ENCODE measurements at places on chromosomes 5 and 9.

DNA sequence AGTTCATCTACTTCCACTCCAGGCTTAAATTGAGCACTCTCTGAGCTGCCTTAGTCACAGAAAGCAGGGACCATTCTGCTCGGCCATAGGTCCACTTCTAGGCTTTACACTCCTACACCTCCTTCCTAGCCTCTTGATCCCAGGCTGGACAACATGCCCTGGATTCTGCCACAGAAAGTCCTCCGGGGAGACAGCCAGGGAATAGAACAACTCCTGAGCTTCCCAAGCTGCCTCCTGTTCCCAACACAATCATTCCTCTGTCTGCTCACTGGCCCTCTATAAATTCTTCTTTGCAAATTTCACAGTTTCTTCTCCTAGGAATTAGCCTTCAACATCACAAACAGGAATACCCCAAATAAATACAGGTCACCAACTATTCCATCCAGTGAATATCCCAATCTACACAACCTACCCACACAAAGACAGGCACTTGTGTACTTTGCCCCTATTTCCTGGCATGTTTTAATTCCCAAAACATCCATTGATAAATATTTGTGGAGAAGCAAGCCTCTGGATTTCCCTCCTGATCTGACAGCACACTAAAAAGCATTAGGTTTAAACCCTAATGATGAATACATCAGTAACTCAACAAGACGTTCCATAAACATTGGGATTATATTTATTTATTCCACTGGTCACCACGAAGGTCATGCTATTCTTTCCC lies 125.5 kb downstream of the ENC1 start:
- DNase-seq = no peak

DNA sequence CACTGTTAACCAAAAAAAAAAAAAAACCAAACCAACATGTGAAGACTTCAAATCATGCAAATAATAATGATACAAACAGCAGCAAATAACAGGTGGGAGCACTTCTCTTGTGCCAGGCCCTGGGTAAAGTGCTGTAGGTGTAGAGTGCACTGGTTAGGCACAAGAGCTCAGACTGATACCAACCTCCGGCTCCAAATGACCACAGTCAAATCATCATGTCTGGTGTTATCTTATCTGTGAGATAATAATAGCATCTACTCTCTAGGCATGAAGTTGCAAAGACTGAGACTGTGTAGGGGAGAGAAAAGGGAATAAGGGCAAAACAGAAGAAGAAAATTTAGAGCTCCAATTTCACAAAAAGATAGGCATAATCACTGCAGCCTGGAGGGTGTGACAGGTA lies 159.5 kb downstream of the ARL15 start:
- no peak for DNase-seq

- no peak for DNase-seq
Measured at GRCh38 chr5:134547999-134548658, 22.7 kb downstream of the JADE2 start.

- no peak for DNase-seq
Measured at GRCh38 chr5:102787134-102787533, 32.0 kb downstream of the PAM start.

DNA sequence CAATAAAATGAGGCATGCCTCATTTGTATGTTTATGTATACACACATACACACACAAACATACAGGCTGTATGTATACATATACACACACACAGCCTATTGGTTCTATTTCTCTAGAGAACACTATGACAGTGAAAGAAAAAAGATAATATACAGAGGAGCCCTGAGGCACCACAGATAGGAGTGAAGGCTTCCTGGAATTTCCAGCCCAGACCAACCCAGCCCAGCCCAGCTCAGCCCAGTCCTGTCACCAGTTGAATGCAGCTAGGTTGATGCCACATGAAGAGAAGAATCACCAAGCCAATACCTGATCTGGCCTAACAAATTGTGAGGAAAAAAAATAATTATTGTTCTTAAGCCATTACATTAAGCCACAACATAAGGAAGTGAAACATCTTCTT lies 126.9 kb upstream of the PDE4D start:
- DNase-seq = no peak

DNA sequence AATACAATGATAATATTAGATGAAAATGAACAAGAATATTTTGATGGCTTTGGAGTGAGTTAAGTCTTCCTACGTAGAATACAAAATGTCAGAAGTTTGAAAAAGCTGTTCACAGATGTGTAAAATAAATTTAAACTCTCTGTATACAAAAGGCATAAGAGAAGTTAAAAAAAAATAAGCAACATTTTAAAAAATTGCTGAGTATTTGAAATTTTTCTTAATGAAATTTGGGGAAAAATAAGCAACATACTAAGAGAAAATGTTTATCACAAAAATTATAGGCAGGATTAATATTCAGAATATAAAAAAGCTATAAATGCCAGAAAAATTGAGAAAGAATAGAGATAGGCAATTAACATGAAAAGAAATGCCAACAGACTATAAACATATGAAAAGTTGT lies 470.7 kb upstream of the TRPC7 start:
- no peak for DNase-seq

DNA sequence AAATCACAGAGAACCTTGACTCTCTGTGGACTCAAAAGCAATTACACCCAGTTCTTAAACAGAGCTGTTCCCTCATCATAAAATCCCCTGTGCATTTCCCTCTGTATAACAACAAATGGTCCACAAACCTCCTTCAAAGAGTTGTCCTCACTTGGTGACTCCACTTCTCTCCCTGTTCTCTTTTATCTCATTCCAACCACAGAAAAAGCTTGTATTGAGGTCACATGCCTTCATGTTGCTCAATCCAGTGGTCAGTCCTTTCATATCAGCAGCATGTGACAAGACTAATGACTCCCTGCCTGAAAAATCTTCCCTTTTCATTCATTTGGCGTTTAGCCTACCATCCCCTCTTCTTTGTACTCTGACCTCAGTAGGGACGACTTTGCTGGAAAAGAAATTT lies 158.0 kb downstream of the DEPDC1B start:
- no peak for DNase-seq

DNA sequence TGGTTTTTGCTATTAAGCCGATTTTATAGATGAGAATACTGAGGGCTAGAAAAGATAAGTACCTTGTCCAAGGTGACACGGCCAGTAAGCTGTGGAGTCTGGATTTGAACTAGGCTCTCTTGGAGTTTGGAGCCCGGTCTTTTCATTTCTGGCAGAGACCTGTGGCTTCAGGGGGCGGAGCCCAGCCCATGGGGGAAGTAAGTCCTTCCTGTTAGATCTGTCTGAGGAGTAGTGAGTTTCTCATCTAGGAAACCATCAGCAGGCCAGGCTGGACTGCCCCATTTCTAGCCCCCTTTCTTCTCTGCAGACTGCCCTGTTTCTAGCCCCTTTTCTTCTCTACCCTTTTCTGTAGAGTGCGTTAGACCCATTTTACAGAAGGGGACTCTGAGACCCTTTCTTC lies 521 bp upstream of the PTGS1 start:
- DNase-seq = no peak

DNA sequence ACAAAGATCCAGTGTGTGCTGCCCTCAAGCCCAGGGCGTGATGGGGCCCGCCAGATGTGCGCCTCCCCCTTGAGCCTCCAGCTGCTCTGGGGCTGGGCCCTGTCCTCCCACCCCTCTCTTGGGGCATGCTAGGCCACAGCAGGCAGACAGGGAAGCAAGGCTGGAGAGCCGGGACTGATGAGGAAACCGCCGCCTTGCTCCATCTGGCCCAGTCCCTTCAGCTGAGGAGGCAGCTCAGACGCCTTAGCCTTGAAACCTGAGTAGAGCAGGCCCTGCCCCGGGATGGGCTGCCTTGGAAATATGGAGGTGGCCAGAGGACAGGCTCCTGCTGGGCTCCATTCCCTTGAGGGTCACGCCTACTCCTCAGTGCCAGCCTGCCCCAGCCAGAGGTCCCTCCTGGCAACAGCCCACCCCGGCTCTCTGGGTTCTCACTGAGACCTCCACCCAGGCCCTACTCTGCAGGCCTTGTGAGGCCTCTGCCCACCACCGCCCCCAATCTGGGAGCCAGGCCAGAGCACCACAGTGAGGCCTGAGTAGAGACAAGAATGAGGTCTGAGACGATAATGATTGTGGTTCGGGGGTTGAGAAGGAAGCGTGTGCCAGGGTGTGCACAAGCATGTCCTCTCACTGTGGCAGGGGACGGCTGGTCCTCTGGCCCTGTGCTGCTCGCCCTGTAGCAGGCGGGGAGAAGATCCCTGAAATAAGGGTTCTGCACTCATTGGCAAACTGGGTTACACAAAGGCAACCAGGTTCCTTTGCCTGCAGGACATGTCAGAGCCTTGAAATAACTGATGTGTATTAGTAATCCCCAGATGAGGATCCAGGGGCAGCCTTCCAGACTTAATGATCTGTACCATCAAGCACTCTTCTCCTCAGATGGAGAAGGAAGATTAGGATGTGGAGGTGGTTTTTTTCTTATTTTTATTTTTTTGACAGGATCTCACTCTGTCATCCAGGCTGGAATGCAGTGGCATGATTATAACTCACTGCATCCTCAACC lies 30.9 kb downstream of the CXXC5 start:
- no peak for DNase-seq

- DNase-seq = no peak
Measured at GRCh38 chr9:134564431-134565170, 77.0 kb upstream of the COL5A1 start.

DNA sequence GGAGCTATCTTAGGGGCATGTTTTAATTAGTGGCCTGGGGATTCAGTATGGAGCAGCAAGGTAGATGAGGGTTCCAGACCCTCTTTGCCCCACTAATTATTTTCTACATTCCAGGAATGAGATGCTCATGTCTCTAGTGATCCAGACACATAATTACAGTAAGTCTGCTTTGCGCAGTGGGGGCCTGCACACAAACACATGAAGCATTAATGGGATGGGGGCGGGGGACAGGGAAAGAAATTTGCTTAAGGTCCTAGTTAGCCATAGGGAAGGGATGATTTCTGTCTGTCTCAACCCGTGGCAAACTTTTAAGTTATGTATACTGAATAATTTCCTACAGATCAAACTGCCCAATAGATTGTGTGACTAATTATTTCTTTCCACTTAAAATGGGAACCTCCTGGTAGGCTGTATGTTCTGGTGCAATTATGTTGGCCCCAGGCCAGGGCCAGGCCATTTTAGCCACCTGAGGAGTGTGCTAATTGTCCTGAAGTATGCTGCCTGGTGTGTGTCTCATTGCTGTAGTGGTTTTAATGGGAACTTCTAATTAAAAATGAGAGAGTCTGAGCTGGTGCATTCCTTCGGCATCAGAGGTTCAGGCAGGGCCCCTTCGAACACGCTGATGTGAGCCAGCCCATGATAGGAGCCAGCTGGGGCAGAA lies 134.4 kb downstream of the PTTG1 start:
- DNase-seq = no peak

- DNase-seq = no peak
Measured at GRCh38 chr5:3386637-3387036, 209.0 kb upstream of the IRX1 start.

GRCh38 chr5:93403141-93403928 lies 177.7 kb downstream of the NR2F1-AS1 start:
- no peak for DNase-seq

DNA sequence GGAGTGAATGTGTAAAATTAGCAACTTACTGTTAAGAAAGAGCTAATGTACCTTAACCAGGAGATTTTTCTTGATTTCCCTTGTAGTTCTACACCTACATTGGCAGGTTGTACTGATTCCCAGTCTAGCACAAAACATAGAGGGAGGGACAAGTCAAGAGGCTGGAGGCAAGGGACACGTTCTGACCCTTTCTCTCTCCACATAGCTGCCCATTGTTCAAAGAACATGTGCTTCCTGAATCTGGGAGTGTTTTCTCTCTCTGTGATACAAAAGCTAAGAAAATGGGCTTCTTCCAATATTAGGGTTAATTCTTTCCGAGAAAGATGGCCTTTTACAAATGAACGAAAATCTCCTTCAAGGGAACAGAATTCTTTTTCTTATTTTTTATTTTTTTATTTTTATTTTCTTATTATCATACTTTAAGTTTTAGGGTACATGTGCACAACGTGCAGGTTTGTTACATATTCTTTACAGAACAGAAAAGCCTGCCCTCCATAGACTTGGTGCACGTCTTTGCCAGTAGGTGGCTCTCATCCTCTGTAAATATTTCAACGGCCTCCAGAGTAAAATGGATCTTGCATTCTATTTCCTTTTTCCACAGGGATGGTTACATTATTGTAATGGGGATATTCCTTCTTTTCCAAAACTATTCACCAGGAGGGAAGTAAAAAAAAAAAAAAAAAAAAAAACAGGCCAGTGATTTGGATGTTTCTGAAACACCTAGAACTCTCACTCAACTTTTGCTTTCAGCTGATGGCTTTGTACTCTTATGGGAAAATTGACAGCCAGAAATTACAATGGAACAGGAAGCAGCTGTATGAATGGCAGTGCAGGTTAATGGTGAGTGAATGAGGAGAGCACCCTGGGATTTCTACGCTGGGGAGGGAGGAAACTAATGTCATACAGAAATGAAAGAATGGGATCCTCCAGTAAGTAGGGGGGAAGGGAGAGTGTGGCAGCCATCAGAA lies 13.1 kb upstream of the IFNA5 start:
- DNase-seq = no peak

GRCh38 chr9:7368410-7369292 lies 430.9 kb downstream of the DMAC1 start:
- no peak for DNase-seq

DNA sequence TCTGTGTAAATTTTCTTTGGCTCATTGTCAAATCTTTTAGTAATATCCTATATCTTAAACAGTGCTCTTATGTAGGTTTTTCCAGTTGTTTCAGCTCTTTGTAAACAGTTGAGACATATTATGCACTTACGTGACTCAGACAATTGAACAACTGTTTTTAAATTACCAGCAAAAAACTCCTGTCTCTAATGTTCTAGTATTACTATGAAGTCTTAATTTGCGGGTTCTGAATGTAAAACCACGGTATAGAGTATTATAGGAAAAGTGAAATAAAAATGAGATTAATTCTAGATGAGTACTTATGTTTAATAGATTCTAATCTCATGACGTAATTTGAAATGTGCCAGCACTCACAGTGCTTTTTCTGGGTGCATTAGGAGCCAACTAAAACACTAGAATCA lies 136.0 kb downstream of the GDNF start:
- DNase-seq = no peak

GRCh38 chr9:79656169-79656568 lies 84.4 kb downstream of the TLE4 start:
- no peak for DNase-seq

DNA sequence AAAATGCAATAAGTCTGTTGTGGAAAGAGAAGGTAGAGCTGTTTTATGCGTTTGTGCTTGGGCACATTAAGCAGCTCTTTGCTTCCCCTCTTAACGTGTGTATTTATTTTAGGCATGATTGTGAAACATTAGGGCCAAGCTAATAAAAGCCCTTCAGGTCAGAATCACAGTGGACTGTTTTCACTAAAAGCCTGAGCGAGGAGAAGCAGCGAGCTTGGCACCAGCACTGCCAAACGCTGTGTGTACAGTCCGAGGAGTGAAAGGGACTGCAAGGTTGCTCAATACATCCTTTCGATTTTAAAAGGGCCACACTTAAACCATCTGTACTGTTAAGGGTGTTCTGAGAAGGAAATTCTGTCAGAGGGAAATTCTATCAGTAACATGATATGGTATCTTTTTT lies 107.2 kb upstream of the CKMT2 start:
- no peak for DNase-seq

GRCh38 chr9:4680750-4681149 lies 1.4 kb downstream of the CDC37L1 start:
- no peak for DNase-seq

- DNase-seq = no peak
Measured at GRCh38 chr5:56433039-56433617, 200.0 kb upstream of the ANKRD55 start.

Data from effector memory CD4-positive, alpha-beta T cell (primary cell).